MV-4-11 (cell line): ENCODE measurements at places on chromosomes 6 and 20.
A peak's percentile ranks its signal among the peaks of the same experiment; 100 is the strongest.

GRCh38 chr6:157571269-157571668, 190.3 kb downstream of the ZDHHC14 start:
- DNase-seq = no peak

DNA sequence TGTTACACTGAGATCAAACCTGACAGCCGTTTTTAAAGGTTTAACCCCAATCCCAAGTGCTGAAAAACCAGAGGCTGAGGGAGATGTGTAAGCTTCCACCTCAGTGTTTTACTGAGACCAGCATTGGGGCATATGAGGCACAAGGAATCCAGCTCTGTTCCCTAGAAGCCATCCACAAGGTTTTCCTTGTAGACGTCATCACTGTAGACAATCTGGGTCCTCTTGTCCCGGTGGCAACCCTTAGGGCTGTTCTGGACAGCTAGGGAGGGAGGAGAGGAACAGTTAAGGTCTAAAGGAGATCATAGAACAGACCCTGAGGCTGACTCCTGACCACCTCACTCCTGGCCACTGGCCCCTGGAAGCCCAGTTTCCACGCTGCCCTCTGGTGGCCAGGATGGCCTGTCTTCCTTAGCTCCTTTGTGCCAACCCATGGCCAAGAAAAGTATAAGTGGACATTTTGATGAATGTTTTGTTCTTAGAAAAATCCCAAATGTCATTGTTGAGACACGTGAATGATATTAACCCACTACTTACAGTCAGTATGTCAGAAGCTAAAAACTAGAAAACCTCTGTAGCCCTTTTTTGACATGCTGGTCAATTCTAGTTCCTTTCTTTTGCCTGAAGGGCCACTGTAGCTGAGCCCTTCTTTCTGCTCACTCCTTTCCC, 6.4 kb downstream of the CFB start:
- DNase-seq = peak; percentile 34

DNA sequence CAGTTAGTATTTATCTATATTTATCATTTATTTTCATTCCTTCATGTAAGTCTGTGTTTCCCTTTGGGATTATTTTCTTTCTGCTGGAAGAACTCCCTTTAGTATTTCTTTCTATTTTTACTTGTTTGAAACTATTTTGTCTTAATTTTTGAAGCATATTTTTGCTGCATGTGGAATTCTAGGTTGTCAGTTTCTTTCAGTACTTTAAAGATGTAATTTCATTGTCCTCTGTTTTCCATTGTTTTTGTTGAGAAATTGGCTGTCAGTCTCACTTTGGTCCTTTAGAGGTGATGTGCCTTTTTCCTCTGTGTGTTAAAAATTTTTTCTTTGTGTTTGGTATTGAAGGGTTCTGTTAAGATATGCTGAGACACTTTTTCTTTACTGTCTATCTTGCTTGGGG, 17.1 kb downstream of the RNF182 start:
- no peak for DNase-seq

GRCh38 chr20:61343934-61344333, 91.9 kb downstream of the CDH4 start:
- no peak for DNase-seq

GRCh38 chr20:35515949-35516645, 13.4 kb downstream of the C20orf173 start:
- peak; percentile 1 for DNase-seq
